ENCODE measurements at places on chromosomes 3 and 15.

DNA sequence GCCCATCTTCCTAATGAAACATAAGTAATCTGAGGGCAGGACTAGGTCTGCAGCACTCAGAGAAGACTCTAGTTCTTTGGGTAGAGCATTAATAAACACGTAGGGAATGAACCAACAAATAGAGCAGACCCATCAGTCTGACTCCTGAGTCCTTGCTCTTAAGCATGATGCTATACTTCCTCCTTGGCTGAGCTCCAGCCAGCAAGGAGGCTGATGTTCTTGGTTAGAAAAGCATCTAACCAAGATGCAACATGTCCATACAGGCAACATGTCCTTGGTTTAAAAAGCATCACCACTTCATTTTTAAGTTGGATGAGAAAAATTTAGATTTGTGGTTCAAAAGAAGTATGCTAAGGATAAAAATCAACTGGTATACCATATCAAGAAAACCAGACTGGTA lies 8.5 kb upstream of the MYH15 start:
- DNase-seq, result no peak

DNA sequence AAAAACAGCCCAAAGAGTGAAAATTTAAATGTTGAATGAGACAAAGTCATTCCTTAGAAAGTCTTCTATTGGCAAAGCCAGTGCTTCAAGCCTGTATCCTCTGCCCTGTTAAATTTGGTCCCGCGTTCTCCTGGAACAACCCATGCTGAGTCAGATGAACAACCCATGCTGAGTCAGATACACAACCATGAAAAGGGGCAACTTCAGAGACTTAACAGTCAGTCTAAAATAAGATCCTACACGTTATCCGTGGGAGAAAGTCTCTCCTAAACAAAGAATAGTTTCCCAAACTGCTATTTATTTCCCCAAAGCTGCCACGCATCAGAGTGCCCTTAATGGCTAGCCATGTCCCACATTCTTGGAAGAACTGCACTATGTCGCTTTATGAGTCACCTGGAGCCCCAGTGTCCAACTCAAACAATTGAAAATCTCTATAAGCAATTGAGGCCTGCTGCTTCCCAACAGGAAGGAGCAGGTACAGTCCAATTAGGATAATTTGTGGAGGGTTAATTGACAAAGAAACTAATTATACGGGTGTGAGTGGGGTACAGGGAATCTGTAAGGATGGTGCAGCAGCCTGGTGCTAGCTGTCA lies 66.1 kb downstream of the WHAMM start:
- DNase-seq, result no peak

- DNase-seq, result no peak
Measured at GRCh38 chr3:56294286-56294685, 174.0 kb downstream of the ERC2 start.

- no peak for DNase-seq
Measured at GRCh38 chr3:81861593-81861992, 100.1 kb upstream of the GBE1 start.

GRCh38 chr15:96002890-96003859 lies 327.3 kb upstream of the NR2F2 start:
- DNase-seq, result no peak
